ENCODE measurements at places on chromosomes 13 and 19.

GRCh38 chr13:25901460-25902376, 150.1 kb downstream of the SHISA2 start:
- DNase-seq: peak; percentile 78

DNA sequence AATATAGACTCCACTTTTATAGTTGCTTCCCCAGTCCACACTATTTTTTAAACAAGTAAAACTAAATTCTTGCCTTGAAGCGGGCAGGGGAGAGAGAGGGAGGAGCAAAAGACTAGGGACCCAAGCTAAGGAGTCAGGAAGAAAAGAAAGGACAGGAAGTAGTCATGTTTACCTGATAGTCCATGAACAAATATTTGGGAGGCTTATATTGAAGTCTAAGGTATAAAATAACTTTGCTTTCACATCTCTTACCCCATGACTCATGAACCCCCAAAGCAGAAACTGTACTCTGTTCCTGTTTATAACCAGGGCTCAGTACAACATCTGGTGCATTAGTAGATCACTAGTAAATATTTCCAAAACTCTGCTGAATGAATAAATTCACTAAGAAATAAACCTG, 67.3 kb downstream of the ZAR1L start:
- peak; percentile 29 for DNase-seq

GRCh38 chr13:85997587-85997986, 198.4 kb upstream of the SLITRK6 start:
- no peak for DNase-seq

GRCh38 chr13:103656311-103656710, 590.1 kb upstream of the SLC10A2 start:
- no peak for DNase-seq

GRCh38 chr13:112687836-112688559, 1.8 kb upstream of the ATP11A start:
- no peak for DNase-seq

GRCh38 chr13:21014502-21015170, 46.8 kb downstream of the LATS2 start:
- DNase-seq: no peak

DNA sequence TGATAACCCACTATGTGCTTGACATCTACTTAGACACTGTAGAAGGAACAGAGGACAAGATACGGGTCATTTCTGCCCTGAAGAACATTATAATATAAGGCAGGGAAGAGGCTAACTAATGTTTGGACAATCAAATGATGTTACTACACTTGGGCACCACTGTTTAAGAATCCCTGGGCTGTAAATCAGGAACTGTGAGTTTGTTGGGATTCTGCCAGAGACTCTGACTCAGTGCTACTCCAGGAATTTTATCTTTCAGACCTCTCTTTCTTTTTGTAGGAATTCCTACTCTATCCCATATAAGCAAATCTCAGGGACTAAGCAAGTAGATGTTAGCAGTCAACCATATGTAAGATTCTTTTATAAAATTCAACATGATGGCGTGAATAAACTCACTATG, 3.1 kb upstream of the ZNF471 start:
- DNase-seq: no peak

GRCh38 chr19:7811989-7812388, 18.0 kb upstream of the EVI5L start:
- DNase-seq: no peak

DNA sequence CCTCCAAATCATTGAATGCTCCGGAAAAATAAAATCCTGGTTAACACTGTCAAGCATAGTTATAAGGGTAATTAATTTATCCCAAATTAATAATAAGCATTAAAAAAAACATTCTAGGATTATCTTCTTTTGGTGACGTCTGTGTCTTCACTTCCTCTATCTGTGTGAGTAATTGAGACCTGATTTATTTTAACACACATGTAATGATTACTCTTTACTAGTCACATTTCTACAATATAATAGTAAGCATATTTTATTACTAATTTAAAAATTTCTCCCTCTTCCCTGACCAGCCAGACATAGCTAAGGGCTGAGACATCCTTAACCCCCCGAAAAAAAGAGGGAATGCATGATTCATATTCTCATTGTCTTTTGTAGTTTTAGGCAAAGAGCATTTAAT, 2.3 kb downstream of the FNDC3A start:
- DNase-seq: peak; percentile 7

DNA sequence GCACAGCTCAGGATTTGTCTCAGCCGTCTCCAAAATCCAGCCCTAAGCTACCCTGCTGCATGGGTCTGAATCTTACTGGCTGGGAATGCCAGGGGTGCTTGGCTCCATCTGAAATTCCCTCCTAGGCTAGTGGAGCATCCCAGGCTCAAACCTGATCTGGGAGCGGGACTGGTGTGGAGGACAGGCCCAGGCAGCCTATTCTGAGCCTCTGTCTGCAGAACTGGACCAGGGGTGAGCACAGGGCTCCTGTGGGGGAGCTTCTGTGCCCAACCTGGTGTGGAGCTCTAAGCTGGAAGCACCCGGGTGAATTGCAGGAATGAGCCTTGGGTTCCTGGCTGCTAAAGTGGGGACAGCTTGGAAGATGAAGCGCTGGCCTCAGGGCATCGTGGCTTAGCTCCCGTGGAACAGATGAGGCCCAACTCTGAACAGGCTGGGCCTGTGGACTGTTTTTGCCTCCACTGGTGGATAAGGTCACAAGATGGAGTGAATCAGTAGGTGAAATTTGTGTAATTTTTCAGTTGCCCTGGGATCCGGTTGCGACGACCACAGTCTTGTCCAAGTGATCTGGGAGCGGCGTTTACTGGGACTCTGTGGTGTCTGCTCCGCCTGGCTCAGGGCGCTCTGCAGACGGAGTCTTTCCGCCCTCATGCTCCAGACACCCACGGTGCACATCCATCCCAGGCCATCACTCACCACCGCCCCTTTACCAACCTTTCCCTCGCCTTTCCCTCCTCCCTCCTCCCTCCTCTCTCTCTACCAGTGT, 79.5 kb downstream of the TEX29 start:
- no peak for DNase-seq

DNA sequence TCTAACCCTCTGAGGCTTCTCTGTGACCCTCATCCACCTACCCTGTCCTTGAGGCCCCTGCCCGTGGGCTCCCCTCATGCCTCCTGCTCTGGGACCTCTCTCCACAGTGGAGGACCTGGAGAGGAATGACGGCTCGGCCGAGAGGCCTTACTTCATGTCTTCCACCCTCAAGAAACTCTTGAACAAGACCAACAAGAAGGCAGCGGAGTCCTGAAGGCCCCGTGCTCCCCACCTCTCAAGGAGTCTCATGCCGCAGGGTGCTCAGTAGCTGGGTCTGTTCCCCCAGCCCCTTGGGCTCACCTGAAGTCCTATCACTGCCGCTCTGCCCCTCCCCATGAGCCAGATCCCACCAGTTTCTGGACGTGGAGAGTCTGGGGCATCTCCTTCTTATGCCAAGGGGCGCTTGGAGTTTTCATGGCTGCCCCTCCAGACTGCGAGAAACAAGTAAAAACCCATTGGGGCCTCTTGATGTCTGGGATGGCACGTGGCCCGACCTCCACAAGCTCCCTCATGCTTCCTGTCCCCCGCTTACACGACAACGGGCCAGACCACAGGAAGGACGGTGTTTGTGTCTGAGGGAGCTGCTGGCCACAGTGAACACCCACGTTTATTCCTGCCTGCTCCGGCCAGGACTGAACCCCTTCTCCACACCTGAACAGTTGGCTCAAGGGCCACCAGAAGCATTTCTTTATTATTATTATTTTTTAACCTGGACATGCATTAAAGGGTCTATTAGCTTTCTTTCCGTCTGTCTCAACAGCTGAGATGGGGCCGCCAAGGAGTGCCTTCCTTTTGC, 10.8 kb upstream of the ILF3 start:
- no peak for DNase-seq

GRCh38 chr19:2756921-2757881, 17.4 kb upstream of the SLC39A3 start:
- DNase-seq: no peak

DNA sequence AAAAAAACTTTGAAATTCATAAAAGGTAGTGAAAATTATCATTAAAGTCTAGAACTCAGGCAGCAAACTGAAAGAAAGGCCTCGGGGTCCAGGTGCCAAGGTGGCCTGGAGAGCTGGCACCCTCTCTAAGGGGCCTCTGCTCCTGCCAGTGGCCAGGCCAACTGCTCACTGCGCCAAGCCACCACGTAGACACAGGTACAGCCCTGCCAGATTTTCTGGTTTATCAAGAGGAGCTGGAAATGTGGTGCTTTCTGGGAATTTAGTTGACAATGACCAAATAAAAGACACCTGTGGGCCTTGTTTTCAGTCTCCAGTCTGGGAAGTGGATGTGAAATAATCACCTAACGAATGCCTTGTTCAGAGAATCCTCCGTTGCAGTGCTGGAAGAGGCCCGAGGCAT, 22.8 kb downstream of the ZNF574 start:
- DNase-seq: no peak

GRCh38 chr19:18329035-18329376, 6.1 kb upstream of the LSM4 start:
- no peak for DNase-seq

- no peak for DNase-seq
These were observed 162.5 kb downstream of the LMO7 start for GRCh38 chr13:75798353-75799255.
